ENCODE measurements at places on chromosomes 5 and 9.
A peak's percentile ranks its signal among the peaks of the same experiment; 100 is the strongest.

GRCh38 chr5:157155297-157155696 is 10.8 kb downstream of the GARIN3 start:
- no peak for DNase-seq

GRCh38 chr9:119252671-119253299 is 116.5 kb downstream of the BRINP1 start:
- no peak for DNase-seq

- peak; percentile 33 for DNase-seq
Observed at GRCh38 chr9:99181621-99182020, 40.1 kb downstream of the ALG2 start.

DNA sequence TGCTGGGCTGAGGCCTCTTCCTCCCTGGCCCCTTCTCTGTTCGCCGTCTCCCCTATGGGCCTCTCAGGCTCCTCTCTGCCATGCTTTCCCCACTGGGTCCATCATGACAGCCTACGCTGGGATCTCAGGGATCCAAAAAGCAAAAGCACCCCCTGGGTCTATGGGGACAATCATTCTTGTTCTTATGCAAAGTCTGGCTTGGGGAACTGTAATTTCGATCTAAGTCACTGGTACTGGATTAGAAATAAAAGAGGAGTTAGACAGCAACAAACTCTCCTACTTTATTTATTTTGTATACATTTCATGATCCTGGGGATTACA is 86.6 kb downstream of the SLC38A9 start:
- DNase-seq, result no peak

- DNase-seq, result no peak
Observed at GRCh38 chr5:16931334-16932110, 4.6 kb downstream of the MYO10 start.

GRCh38 chr9:108565651-108566378 is 290.0 kb downstream of the ACTL7B start:
- peak; percentile 95 for DNase-seq

DNA sequence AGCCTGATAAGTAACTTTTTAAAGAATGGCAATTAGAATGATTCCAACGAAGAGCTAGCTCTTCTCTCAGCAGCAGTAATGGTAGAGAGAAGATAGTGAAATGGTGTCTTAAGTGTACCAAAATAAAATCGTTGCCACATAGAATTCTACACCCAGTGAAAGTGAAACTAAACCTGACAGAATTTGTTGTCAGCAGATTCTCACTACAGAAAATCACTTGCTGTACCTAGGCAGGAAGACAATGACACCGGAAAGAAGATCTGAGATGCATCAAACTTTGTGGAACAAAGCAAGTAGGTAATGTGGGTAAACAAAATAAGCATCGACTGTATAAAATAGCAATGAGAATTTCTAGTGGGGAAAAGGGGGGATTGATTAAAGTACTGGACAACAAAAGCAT is 20.7 kb upstream of the EBF1 start:
- no peak for DNase-seq

DNA sequence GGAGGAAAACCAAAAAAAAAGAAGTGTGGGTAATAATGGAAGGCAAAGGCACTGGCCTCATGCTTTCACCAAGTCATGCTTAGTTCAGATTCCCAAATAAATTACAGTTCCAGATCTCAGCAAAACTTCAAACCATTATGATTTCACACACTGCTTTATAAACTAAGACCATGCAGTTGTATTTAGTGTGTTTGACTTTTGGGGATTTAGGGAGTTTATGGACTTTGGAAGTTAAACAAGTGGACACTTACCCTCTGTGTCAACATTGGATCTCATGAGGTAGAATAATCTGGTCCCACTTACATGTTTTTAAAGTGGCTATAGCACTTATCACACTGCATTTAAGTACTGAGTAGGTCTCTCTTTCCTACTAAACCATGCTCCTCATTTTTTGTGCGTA is 3.7 kb downstream of the DNAJC25 start:
- no peak for DNase-seq

DNA sequence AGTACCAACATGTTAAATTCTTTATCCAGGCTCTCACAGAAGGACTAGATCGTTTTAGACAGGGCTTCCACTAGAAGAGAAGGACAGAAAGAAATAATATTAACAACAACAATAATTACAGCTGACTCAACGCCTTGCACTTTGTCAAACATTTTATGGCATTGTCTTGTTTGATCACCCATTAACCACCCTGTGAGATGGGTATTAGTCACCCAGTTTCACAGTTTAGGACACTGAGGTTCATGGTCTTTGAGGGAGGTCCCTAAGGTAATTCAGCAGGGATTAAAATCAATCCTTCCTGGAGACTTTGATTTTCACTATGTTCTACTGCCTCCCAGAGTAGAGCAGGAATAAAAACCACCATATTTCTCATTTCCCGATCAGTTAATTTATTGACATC is 51.4 kb upstream of the BNC2 start:
- DNase-seq, result no peak

DNA sequence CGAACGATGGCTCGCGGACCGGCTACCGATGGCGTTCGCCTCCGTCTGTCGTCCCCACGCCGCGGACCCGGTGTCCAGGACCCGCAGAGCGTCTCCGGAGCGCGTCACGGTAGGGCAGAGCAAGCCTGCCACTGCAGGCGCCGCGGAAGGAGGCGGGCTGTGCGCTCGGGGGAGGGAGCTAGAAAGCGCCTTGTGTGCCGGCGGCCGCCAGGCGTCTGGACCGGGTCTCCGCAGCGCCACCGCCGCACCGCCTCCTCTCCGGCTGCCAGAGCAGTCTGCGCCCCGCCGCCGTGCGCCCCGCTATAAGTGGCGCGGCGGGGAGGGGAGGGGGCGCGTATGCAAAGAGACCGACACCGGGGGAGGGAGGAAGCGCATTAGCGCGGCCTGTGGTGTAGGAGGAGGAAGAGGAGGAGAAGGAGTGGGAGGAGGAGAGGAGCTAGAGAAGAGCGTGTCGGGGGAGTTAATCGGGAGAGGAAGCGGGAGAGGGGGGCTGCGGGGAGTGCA is at the start of gene ENC1:
Gene ENC1, minus strand, starts transcription at position 279 of the 504 bp plus-strand sequence. CDS start 4,243 bp downstream, outside the sequence.
- peak; percentile 89 for DNase-seq

- no peak for DNase-seq
Observed at GRCh38 chr5:160545832-160546231, 124.2 kb downstream of the PTTG1 start.

GRCh38 chr9:105093685-105094084 is 150.8 kb upstream of the SLC44A1 start:
- DNase-seq, result no peak

DNA sequence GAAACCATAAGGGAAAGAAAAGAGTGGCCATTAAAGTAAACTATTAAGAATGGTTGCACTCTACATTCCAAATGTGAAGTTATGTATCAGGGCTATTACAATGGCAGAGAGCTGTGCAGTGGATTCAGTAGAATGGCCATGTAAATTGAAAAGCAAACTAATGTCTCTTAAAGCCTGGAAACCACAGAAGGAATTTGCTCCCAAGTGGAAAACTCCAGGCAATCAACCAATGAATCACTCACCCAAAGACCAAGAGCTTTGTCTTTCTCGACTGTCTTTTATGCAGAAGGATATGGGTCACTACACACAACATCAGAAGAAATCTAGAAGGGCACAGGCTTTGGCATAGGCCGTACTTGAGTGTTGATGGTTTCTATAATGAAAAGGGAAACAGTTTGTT is 114.9 kb downstream of the TLE1 start:
- DNase-seq, result no peak

DNA sequence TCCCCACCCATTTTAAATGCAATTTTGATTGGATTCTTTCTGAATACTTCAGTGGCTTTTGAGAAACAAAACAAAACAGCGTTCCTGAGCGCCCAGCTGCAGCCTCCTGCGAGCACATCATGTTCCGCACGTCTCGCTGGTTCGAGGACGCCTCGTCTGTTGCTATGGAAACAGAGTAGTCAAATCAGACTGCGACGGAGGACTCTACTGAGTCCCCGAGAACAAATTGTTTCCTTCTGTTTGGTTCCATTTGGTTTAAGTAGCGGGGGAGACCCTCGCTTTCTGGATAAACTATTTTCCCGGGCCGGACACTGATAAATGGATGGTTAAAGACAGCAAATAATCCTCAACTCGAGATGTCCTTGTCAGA is 69.0 kb downstream of the SLC28A3 start:
- peak; percentile 81 for DNase-seq

- peak; percentile 90 for DNase-seq
Observed at GRCh38 chr5:149940077-149940574, 4.5 kb downstream of the PDE6A start.

- no peak for DNase-seq
Observed at GRCh38 chr9:15531380-15531779, 20.6 kb upstream of the PSIP1 start.

DNA sequence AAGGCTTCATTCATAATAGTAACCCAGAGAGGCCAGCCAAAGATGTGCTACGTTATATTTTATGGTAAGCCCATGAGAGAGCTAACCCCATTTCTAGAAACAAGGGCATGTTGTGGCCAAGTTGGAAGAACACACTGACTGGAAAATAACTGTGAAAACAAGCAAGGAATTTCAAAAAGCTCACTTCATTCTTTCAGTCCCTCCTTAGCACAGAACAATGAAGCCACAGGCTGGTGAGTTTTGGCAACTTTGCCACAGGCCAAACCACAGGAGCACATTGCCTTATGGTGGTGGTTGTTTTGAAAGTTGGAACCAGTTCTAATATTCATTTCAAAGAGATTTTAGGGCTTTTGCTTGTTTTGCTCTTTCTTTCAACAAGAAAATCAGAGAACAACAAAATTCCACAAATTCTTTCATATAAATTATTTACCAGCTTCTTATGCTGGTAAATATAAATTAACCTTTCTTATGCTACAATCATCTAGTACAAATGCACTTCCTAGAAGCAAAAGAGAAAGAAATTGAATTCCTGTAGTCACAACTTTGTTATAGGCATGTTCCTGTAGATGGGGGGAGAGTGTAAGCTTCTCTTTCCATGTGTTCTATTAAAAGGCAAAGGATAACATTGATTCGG is 225.4 kb upstream of the RFX3 start:
- peak; percentile 73 for DNase-seq

- DNase-seq, result no peak
Observed at GRCh38 chr5:83715236-83716065, 5.2 kb downstream of the HAPLN1 start.

DNA sequence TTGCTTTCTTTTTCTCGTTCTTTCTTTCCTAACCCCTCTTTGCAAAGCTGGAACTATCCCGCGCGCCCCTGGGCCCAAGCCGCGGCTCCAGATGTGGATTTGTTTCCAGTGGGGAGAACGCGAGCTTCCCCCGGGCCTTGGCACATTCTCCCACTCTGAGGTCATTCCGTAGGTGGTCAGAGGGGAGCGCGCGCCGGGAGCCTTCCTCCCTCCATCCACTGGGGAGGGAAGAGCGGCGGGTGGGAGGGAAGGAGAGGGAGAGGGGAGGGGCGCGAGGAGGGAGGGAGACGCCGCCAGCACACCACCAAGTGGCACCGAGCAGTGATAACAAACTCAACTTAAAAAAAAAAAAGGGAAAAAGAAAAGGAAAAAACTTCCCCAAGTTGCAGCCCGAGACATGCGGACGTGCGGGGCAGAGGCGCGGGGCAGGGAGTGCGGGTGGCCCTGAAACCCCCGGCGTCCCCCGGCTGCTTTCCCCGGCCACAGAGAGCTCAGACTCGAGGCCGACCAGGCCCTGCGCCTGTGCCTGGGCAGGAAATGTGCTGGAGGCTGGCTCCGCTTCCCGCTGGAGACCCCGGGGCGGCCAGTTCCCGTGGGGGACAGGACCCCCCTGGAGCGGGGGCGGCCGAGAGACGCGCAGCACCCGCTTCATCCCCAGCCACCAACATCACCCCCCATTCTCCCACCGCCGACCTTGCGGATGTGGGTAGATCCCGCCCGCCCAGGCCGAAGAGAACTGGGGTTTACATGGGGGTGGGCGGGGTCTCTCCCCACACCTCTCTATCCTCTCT is 3.1 kb downstream of the IER5L start:
- peak; percentile 91 for DNase-seq

DNA sequence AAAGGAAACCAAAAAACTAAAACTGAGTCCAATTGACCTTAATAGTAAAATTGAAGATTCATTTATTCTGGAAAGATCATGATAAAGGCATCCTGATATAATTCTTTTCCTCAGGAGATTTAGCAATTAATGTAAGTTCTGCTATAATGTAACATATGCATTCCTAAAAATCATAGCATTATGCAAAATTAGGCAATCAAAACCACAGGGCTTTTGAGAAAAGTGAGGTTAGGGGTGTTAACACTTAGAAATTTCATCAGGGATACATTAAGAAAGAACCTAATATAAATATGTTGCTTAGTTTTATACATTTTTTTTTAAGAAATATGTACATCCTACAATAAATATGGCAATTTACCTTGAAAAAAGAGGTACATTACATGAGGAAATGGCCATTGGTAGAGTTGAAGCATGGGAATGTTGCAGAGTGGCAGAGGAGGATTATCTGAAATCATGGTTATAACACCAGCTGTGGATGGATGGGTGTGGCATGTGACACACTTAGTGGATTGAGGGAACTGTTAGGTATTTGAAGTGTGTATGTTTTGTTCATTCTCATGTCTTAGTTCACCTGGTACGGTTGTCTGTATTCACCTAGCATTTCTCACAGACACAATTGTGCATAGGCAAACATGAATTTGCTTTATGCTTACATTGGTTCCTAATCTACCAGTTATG is 51.1 kb downstream of the CCNH start:
- no peak for DNase-seq

DNA sequence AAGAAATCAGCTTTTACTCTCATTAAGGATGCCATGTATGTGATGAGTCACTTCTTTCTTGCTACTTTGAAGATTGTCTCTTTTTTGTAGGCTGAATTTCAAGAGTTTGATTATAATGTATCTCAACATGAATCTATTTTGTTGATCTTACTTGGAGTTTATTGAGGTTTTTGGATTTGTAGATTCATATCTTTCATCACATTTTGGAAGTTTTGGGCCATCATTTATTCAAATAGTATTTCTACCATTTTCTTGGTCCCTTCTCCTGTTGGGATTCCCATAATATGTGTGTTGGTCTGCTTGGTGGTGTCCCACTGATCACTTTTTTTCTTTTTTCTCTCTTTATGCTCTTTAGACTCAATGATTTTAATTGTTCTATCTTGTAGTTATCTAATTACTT is 116.3 kb downstream of the CNTLN start:
- DNase-seq, result peak; percentile 1

- peak; percentile 64 for DNase-seq
Observed at GRCh38 chr9:107176436-107177151, 106.5 kb upstream of the RAD23B start.

GRCh38 chr5:151677776-151678545 is 8.8 kb downstream of the SPARC start:
- no peak for DNase-seq
